ENCODE measurements at places on chromosomes 12 and 14. TPM values are rescaled to one million over a fixed set of nuclear protein-coding genes. Genes with fewer than 3 reads are reported as not detected.
A peak's percentile ranks its signal among the peaks of the same experiment; 100 is the strongest.

Gene KRT3
- total RNA-seq, result not detected

DNA sequence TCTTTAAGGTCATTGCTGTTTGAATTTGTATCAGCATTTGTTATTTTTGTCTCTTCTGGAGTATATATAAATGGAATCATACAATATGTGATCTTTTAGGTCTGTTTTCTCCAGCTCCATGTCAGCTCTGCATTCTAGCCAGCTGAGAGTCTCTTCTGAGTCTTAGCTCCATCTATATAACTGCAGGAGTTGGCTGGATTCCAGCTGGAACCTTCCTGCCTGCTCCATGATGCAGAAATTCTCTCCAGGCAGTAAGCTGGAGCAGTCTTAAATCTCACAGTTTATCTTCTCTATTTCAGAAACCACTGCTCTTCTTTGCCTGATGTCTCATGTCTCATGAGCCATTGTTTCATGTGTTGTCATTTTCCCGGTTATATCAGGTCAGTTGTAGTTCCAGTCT lies 827.6 kb downstream of the NRXN3 start:
- no peak for DNase-seq
- no peaks in the 10 kb centered on the region for H3K4me1 ChIP-seq
- H3K4me3 ChIP-seq, result no peak overlapping the region
- H3K36me3 ChIP-seq, result no peaks in the 10 kb centered on the region
- H3K27ac ChIP-seq, result no peak overlapping the region

Gene A2ML1
- not detected for total RNA-seq

DNA sequence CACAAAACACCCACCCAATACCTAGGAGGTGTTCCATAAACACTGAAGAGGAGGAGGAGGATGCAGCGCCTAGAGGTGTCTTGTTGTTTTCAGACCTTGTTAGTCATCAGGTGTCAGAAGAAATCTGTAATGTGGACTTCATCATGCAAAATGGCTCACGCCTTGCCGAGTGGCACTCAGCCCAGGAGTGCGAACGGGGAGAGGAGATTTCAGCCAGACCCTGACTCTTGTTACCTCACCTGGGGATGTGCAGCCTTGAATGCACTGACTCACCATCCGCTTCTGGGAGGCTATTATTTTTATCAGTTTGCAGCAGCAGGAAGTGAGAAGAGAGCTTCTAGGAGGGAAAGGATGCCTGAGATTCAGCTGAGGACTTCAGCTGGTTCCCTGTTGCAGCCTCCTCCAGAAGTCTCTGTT lies 48.2 kb upstream of the PLXNC1 start:
- H3K36me3 ChIP-seq, result no peaks in the 10 kb centered on the region
- no peak overlapping the region for H3K4me3 ChIP-seq
- H3K27ac ChIP-seq, result no peak overlapping the region
- H3K27me3 ChIP-seq, result peaks cover 15% of the 10 kb centered on the region
- peaks cover 15% of the 10 kb centered on the region for H3K4me1 ChIP-seq

GRCh38 chr12:17016116-17016864 lies 410.3 kb upstream of the LMO3 start:
- H3K4me1 ChIP-seq, result no peaks in the 10 kb centered on the region
- H3K27me3 ChIP-seq, result no peaks in the 10 kb centered on the region
- H3K36me3 ChIP-seq, result no peaks in the 10 kb centered on the region

DNA sequence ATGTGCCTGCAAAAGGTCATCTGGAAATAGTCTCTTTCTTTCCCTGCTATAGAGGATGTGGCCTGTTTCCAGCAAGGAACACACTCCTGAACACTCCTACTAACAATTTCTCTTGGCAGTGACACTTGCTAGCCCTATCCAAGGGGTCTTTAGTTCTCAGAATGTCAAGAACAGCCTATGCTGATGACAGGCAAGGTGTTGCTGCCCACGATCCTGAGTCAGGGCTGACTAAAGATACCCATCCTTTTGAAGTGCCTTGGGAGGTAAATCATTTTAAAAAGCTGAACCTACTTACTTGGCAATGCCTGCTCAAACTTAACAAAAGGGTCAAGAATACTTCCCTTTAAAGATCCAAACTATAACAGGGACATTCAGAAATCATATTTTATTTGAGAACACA lies 1146.4 kb downstream of the VRK1 start:
- no peak for DNase-seq
- H3K4me1 ChIP-seq, result no peaks in the 10 kb centered on the region

DNA sequence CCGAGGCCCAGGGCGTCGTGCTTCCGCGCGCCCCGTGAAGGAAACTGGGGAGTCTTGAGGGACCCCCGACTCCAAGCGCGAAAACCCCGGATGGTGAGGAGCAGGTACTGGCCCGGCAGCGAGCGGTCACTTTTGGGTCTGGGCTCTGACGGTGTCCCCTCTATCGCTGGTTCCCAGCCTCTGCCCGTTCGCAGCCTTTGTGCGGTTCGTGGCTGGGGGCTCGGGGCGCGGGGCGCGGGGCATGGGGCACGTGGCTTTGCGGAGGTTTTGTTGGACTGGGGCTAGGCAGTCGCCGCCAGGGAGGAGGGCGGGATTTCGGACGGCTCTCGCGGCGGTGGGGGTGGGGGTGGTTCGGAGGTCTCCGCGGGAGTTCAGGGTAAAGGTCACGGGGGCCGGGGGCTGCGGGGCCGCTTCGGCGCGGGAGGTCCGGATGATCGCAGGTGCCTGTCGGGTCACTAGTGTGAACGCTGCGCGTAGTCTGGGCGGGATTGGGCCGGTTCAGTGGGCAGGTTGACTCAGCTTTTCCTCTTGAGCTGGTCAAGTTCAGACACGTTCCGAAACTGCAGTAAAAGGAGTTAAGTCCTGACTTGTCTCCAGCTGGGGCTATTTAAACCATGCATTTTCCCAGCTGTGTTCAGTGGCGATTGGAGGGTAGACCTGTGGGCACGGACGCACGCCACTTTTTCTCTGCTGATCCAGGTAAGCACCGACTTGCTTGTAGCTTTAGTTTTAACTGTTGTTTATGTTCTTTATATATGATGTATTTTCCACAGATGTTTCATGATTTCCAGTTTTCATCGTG lies 612 bp downstream of the MDM2 start:
- H3K27ac ChIP-seq, result peak overlapping the region; percentile 99
- H3K36me3 ChIP-seq, result peaks cover 35% of the 10 kb centered on the region
- peak; percentile 67 for DNase-seq
- H3K4me3 ChIP-seq, result peak overlapping the region; percentile 97
- H3K4me1 ChIP-seq, result peaks cover 64% of the 10 kb centered on the region
- H3K27me3 ChIP-seq, result no peaks in the 10 kb centered on the region

GRCh38 chr14:72616294-72616693 lies 277.6 kb downstream of the DPF3 start:
- H3K4me1 ChIP-seq, result peaks cover 83% of the 10 kb centered on the region
- DNase-seq, result no peak
- peak overlapping the region; percentile 93 for H3K27ac ChIP-seq
- H3K36me3 ChIP-seq, result peaks cover 4% of the 10 kb centered on the region
- H3K4me3 ChIP-seq, result no peak overlapping the region

DNA sequence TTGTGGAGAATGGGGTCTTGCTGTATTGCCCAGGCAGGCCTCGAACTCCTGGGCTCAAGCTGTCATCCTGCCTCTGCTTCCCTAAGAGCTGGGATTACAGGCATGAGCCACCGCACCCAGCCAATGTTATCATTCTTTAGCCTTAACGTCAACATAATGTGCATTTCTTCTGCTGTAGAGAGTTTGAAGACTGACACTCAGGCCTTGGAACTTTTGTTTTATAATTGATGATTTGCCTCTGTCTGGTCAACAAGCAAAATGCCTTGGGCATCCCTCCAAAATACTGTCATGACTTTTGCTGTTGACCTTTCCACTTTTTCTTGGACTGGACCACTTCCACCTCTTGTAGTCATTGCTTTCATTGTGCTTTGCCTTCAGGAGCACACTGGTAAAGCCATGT lies 29.0 kb downstream of the FAM234B start:
- no peaks in the 10 kb centered on the region for H3K27me3 ChIP-seq
- H3K4me1 ChIP-seq, result no peaks in the 10 kb centered on the region
- H3K36me3 ChIP-seq, result peaks cover 41% of the 10 kb centered on the region

DNA sequence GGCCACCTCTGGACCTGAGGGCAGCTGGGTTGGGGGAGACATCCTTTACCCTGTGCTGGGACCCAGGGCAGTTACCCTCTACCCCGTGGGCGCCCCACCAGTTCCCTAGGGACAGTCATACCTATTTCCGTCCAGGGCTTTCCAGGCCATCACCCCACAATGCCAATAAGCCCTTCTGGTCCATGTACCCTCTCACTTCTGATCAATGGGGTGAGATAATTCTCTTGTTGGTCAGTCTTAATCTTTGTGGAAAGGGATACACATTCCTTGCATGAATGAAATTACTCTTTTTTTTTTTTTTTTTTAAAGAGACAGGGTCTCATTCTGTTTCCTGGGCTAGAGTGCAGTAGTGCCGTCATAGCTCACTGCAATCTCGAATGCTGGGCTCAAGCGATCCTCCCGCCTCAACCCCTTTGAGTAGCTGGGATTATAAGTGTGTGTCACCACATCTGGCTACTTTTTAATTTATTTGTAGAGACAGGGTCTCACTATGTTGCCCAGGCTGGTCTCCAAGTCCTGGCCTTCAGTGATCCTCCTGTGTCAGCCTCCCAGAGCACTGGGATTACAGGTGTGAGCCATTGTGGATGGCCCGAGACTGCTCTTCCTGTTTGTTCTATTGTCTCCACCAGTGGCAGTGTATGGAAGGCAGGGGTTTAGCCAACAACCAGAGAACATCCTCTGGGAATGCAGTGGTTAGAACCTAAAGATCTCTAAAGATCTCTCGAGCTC lies 46.3 kb upstream of the STON2 start:
- H3K4me3 ChIP-seq, result no peak overlapping the region
- peak overlapping the region; percentile 79 for H3K27ac ChIP-seq
- H3K4me1 ChIP-seq, result peaks cover 20% of the 10 kb centered on the region

Gene RTL1
- total RNA-seq, result not detected

DNA sequence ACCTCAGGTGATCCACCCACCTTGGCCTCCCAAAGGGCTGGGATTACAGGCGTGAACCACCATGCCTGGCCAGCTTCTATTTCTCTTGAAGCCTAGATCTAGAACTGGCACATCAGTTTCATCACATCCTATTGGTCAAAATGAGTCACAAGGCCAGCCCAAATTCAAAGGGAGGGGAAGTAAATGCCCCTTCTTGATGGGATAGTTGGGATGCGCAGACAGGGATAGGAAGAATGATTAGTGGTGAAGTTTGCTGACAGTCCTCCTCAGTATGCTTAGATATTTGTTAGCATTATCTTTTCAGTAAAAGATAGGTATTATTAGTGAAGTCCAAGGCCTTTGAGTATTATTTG lies 33.4 kb downstream of the CRADD start:
- H3K4me3 ChIP-seq, result no peak overlapping the region
- H3K36me3 ChIP-seq, result peaks cover 9% of the 10 kb centered on the region
- H3K27me3 ChIP-seq, result no peaks in the 10 kb centered on the region

DNA sequence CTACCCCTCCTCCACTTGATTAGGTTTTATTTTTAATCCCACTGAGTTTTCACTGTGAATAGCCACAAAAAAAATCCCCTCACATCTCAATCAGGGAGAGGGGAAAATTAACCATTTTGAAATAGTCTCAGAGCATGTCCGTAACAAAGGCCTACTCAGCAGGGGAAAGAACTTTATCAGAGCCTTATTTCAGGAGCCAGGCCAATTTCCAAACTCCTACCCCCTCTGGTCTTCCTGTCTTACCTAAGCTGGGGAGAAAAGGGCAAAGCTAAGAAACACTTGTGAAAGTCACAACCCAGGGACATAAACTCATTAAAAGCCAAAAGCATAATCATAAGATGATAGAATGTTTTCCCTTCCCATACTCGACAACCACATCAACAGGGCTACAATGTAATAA lies 260.3 kb upstream of the DIO3 start:
- peaks cover 15% of the 10 kb centered on the region for H3K27me3 ChIP-seq
- no peak for DNase-seq
- H3K27ac ChIP-seq, result no peak overlapping the region
- no peaks in the 10 kb centered on the region for H3K36me3 ChIP-seq

DNA sequence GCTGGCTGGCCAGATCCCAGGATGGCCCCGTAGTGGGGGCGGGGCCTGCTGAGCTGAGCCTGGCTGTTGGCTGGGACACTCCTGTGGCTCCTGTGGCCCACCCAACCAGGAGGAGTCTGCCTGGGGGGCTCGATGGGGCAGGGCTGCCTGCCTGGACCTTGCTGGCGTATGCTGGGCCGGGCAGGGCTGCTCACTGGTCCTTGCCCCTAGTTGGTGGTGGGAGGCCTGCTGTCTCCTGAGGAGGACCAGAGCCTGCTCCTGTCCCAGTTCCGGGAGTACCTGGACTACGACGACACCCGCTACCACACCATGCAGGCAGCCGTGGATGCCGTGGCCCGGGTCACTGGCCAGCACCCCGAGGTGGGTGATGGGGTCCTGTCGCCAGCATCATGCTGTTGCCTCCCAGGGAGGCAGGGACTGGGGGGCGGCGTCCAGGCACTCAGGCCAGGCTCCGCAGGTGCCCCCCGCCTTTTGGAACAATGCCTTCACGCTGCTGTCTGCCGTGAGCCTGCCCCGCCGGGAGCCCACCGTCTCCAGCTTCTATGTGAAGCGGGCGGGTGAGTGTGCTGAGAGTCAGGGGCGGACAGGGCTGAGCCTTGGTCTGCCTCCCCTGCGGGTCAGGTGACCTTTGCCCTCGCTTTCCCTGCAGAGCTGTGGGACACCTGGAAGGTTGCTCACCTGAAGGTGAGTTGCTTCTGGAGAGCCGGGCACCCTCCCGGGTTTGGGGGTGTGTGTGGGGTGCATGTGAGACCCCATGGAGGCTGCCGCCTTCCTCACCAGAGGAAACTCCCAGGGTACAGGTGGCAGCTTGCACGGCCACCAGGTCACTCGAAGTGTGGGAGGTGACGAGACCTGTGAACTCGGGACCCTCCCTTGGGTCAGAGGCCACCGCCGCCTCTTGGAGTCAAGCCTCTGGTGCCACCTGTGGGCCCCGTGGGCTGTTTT lies 3.4 kb downstream of the NOC4L start:
- peaks cover 26% of the 10 kb centered on the region for H3K36me3 ChIP-seq
- H3K27me3 ChIP-seq, result no peaks in the 10 kb centered on the region
- DNase-seq, result peak; percentile 15
- H3K4me3 ChIP-seq, result no peak overlapping the region
- no peak overlapping the region for H3K27ac ChIP-seq

- no peak for DNase-seq
- no peaks in the 10 kb centered on the region for H3K4me1 ChIP-seq
- H3K27ac ChIP-seq, result no peak overlapping the region
- H3K4me3 ChIP-seq, result no peak overlapping the region
- H3K36me3 ChIP-seq, result peaks cover 76% of the 10 kb centered on the region
These were observed 27.4 kb upstream of the PAPLN start for GRCh38 chr14:73209953-73210352.

DNA sequence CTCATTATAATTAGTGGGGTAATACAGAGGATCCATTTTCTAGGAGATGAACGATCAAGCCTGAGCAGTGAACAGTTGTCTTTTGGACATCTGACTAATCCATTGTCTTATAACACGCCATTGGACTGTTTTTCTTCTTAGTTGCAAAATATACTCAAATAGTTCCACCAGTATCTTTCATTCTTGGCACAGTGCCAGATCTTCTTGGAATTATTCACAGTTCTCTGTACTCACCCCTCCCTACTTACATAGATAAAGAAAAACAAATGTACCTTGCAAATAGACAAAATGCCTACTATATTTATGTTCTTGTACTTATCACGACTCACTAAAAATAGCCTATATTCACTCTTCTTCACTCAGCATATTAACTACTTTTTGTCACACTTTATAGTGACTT lies 3.8 kb downstream of the CBLN3 start:
- peaks cover 45% of the 10 kb centered on the region for H3K4me1 ChIP-seq
- H3K27me3 ChIP-seq, result no peaks in the 10 kb centered on the region
- no peak for DNase-seq
- H3K4me3 ChIP-seq, result no peak overlapping the region

Gene KRT75
- total RNA-seq, result not detected

Data from left ventricle myocardium inferior (tissue), 1 donor.